ENCODE measurements at places on chromosomes 13 and 19.

DNA sequence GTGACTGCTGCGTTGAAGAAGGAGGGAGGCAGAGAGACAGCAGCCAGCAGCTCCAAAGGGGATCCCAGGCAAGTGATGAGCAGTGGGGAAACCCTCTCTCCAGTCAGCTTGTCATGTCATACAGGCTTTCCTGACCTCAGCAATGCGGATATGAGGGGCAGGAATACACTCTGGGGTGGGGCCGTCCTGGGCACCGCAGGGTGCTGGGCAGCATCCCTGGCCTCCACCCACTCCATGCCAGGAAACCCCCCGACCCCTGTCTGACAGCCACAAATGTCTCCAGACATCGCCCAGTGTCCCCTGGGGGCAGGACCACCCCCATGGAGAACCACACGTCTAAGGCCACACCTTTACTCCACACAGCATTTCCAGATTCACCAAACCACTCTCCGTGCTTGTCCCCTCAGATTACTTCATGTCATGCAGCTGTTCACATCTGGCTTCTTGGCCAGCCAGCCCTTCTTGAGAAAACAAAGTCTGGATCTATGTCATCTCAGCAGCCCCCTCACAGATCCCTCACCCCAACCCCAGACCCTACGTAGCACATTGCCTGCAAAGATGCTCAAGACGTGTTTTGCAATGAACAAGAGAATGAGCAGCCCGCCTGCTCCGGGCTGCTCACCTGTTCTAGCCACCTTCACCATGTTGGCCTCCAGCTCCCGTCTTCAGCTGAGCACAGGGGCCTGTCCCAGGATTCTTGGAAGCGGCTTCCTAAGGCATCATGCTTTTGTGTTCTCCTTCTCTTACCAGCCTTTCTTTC, 46.5 kb downstream of the RFX2 start:
- no peak for DNase-seq

GRCh38 chr19:15187026-15188007, 13.5 kb downstream of the NOTCH3 start:
- DNase-seq: no peak

DNA sequence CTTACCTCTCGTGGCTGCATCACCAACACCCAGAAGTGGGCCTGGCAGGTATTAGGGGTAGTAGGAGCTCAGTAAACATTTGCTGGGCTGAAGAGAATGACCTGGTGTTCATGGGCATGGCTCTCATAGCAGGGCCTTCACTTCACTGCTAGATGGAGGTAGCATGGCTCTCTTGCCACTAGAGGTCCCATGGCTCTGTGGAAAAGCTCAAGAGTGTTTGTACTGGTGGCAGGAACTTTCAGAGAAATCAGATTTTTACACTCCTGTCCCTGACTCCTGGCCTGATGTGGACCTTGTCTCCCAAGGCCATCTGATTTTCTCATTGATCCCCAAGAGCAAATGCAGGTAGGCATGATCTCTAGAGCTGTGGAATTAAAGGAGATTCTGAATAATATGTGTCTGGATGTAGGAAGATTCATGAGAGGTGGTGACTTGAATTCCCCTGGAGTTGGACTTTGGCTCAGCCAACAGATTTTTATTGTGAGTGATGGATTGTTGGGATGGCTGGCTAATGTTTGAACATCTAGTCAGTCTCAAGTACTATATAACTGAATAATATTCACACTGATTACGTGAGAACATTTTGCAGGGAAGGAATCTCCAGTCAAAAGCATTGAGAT, 5.7 kb downstream of the ZNF574 start:
- peak; percentile 35 for DNase-seq

DNA sequence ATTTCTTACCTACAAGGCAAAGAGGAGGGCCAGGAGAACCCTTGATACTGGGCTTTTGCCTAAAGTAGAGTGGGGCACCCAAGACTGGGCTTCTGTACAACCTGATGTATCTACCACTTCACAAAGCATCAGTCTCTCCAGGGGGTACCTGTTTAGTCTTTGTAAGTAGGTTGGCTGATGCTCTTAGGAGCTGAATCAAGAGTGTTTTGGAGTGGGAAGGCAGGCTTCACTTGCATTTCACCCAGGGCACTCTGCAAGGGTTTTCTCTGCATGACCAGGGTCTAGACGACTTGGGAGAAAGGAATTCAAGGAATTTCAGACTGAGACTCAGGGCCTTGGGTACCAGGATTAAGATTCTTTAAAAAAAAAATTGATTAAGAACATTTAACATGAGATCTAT, 361.5 kb downstream of the RFC3 start:
- DNase-seq: no peak

DNA sequence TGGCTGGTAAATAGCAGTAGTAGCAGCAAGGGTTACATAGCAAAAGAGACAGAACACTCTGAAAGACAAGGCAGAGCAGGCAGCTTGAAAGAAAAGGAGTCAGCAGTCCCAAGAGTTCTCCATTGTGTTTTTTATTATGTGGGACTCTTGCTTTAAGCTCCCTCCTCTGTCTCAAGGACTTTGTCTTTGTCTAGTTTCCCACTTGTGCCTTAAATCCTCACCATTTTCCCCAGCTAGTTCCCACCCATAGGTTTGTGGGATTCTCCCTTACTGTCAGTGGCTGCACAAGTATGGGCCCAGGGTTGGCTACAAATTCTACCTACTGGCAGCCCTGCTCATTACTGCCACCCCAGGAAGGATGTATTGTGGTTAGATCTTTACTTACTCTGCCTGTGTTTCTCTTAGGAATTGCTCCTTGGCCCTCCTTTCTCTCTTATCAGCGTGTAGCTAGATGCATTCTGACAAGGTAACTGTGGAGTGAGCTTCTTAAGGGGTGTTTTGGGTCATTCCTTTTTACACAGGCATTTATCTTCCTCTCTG, 413.4 kb upstream of the PCDH9 start:
- no peak for DNase-seq
